Small intestine (tissue), 16 donors: ENCODE measurements at places on chromosomes 5 and 9. TPM values are rescaled to one million over a fixed set of nuclear protein-coding genes. Genes with fewer than 3 reads are reported as not detected.

Gene DMRT2
- polyA plus RNA-seq = 0.10 TPM

Gene TRIM7
- polyA plus RNA-seq = 0.89 TPM

Gene PLEKHG4B
- polyA plus RNA-seq = 0.01 TPM

DNA sequence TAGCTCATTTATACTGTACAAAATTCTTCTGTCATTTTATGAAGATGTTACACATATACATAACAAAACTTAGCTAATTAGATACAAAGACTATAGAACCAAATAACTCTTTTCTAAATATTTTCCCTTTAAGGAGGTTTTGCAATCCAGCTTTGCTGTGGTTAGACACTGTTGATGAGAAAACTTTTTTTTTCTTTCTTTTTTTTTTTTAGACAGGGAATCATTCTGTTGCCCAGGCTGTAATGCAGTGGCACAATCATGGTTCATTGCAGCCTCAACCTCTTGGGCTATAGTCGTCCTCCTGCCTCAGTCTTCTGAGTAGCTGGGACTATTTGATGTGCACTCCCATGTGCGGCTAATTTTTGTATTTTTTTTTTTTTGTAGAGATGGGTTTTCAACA is 38.5 kb upstream of the CDKN2B start:
- H3K36me3 ChIP-seq = no peaks in the 10 kb centered on the region
- no peak overlapping the region for H3K4me3 ChIP-seq
- no peaks in the 10 kb centered on the region for H3K4me1 ChIP-seq
- DNase-seq = no peak

- peak overlapping the region; percentile 99 for H3K4me3 ChIP-seq
- no peaks in the 10 kb centered on the region for H3K36me3 ChIP-seq
- H3K27ac ChIP-seq = peak overlapping the region; percentile 100
- H3K4me1 ChIP-seq = peaks cover 54% of the 10 kb centered on the region
- DNase-seq = peak; percentile 91
Measured at GRCh38 chr9:136847826-136848392, 1.3 kb upstream of the PHPT1 start.

GRCh38 chr5:132098151-132098594 is 24.6 kb downstream of the CSF2 start:
- no peak overlapping the region for H3K4me3 ChIP-seq
- no peaks in the 10 kb centered on the region for H3K27me3 ChIP-seq
- DNase-seq = no peak
- H3K4me1 ChIP-seq = no peaks in the 10 kb centered on the region
- no peak overlapping the region for H3K27ac ChIP-seq

GRCh38 chr9:95129476-95130291 is 187.8 kb downstream of the FANCC start:
- no peaks in the 10 kb centered on the region for H3K27me3 ChIP-seq
- no peak overlapping the region for H3K4me3 ChIP-seq
- peaks cover 21% of the 10 kb centered on the region for H3K4me1 ChIP-seq
- H3K36me3 ChIP-seq = no peaks in the 10 kb centered on the region

DNA sequence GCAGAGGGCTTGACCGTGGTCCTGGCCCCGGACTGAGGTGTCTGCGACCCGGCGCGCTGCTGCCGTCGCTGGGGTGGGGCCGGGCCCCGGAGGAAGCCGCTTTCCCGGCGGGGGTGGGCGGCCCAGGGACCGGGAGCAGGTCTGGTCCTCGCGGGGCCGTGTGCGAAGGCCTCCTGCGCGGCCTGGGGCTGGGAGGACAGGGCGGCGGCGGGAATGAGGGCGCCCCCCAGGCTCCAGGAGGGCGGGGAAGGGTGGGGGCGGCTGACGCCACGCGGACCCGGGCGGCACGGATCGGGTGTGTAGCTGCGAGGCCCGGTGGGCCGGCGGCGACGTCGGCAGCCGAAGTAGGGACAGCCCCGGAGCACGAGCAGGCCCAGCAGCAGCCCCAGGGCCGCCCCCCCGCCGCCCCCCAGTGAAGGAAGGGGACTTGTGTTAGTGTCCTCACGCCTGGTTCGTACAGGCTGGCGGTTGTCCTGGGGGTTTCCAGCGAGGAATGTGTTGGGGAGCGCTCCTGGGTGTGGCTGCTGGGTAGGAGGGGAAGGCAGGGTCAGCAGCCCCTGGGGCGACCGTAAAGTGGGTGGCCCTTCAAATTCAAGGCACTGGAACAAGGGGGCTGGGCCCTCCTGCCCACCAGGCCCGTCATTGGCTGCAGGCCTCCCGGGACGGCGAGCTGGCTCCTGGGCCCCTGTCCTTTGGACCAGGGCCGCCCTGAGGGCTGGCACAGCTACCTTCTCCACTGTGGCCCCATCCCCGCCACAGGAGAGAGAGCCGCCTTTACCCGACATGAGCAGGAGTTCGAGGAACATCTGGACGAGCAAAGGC is 597 bp upstream of the TMEM250 start:
- peaks cover 10% of the 10 kb centered on the region for H3K4me1 ChIP-seq
- peaks cover 10% of the 10 kb centered on the region for H3K27me3 ChIP-seq
- peak overlapping the region; percentile 44 for H3K4me3 ChIP-seq
- peaks cover 4% of the 10 kb centered on the region for H3K36me3 ChIP-seq

- no peak overlapping the region for H3K27ac ChIP-seq
- H3K27me3 ChIP-seq = peaks cover 9% of the 10 kb centered on the region
- H3K4me3 ChIP-seq = no peak overlapping the region
Measured at GRCh38 chr5:181152406-181152805, 5.0 kb downstream of the OR2V2 start.

- H3K4me3 ChIP-seq = no peak overlapping the region
- no peaks in the 10 kb centered on the region for H3K36me3 ChIP-seq
- no peak overlapping the region for H3K27ac ChIP-seq
- no peaks in the 10 kb centered on the region for H3K4me1 ChIP-seq
- DNase-seq = no peak
Measured at GRCh38 chr9:136232969-136233368, 12.6 kb downstream of the QSOX2 start.

DNA sequence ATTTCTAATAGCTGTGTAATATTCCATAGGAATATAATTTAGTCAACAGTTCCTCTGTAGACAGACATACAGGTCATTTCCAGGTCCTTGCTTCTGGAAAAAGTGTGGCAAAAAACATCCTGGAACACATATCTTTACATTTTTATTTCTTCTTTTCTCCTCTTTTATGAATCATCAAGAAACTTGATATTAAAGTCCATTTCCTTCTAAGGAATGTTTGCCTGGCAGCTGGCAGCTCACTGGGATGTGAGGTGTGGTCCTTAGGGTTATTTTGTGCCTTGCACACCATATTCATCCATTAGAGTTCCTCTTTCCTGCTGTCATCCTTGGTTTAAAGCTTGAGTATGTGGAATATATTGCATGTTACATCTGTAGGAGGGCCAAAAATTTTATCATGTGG is 122.0 kb downstream of the GALNT10 start:
- H3K4me3 ChIP-seq = no peak overlapping the region
- no peaks in the 10 kb centered on the region for H3K27me3 ChIP-seq
- no peak overlapping the region for H3K27ac ChIP-seq
- H3K36me3 ChIP-seq = no peaks in the 10 kb centered on the region

GRCh38 chr5:103066326-103066725 is 53.6 kb downstream of the GIN1 start:
- H3K4me3 ChIP-seq = no peak overlapping the region
- no peaks in the 10 kb centered on the region for H3K36me3 ChIP-seq
- H3K27me3 ChIP-seq = no peaks in the 10 kb centered on the region
- H3K27ac ChIP-seq = no peak overlapping the region
- DNase-seq = no peak
- no peaks in the 10 kb centered on the region for H3K4me1 ChIP-seq

DNA sequence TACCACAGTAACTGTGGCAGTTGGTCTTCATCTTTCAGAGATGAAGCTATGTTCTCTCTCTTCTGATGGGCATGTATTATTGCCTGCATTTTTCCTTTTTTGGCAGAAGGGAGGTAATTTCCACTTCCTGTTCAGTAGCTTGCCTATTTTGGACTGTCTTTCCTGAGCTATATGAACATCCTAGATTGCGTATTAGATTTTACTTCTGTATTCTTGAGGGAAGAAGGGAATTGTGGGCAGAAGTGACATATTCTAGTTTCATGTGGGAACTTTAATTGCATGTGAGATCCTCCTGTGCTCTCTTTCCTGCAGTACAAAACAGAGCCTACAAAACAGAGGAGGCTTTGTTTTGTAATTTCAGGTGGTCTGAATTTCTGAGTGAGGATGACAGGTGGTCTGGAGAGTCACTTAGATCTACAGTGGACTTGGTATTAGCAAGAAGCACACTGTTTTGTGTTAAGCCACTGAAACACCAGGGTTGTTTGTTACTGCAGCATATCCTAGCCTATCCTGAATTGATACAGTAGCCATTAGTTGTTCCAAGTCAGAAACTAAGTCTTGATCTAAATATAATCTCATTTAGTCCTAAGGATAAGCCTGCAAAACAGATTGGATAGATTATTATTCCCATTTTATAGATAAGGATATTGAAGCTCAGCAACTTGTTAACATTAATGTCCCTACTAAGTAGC is 68.1 kb downstream of the AOPEP start:
- no peak overlapping the region for H3K4me3 ChIP-seq
- no peaks in the 10 kb centered on the region for H3K27me3 ChIP-seq
- no peak for DNase-seq
- H3K4me1 ChIP-seq = no peaks in the 10 kb centered on the region
- H3K36me3 ChIP-seq = peaks cover 23% of the 10 kb centered on the region
- H3K27ac ChIP-seq = no peak overlapping the region
